ENCODE measurements at places on chromosomes 2 and 18.

GRCh38 chr2:24731923-24732322 lies 61.3 kb downstream of the PTRHD1 start:
- DNase-seq = no peak

DNA sequence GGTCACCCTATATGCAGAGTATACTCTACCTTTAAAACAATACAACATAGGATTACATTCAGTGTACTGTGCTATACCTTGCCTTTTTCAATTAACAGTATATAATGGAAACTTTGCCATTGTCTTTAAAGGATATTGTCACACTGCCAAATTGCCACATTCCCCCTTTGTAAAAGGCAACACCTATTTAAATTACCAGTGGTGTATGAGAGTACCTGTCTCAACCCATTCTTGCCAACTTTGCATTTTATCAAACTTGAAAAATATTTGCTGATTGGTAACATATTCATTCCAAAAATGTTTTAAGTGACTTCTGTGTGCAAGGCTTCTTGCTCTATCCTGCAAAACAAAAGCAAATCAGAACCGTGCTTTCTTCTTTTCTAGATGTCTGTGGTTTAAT lies 92.9 kb downstream of the FMNL2 start:
- no peak for DNase-seq

DNA sequence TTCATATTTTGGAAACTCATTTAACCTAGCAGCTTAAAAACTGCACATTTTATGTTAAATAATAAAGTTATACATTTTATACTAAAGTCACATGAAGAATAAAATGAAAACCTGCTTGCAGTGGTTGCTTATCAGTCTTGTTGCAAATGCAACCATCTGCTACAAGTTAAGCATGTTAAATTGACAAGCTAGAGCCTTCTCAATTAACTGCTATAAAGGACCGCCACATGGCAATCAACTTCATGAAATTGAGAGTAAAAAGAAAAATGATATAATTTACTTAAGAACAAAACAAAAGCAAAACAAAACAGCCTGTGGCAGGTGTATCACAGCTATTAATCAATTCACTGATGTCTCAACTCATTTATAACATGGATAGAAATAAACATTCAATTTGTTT lies 78.7 kb downstream of the RTTN start:
- no peak for DNase-seq

GRCh38 chr2:63434024-63435001 lies 154.0 kb downstream of the WDPCP start:
- DNase-seq = no peak

DNA sequence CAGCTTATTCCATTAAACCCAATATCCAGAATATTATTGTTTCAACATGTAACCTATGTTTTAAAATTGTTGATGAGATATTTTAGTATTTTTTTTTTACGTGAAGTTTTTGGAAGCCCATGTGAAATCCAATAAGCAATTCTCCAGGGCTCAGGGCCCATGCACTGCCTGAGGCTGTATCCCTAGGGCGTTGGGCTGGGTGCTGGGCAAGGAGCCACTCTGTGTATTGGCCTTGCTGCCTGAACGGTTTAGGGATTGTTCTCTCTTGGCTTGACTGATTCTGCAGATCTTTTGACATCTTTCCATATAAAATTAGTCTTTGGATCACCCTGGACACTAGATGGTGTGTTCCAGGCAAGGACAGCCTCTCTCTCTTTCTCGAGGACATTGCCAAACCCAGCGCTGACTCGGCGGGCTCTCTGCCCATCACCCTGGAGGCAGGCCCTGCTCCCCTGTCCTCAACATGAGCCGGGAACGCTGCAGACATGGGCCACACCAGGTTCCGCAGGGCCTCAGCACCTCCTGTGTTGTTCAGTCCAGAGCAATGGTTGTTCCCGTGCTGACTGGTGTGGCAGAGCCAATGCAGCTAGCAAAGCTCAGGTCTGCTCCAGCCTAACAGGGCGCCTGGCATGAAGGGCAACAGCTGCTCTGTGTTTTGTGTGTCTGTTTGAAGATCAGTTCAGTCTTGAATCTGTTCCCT lies 163.0 kb downstream of the SEPTIN10 start:
- no peak for DNase-seq

GRCh38 chr2:73838889-73839534 lies 10.3 kb downstream of the STAMBP start:
- no peak for DNase-seq

DNA sequence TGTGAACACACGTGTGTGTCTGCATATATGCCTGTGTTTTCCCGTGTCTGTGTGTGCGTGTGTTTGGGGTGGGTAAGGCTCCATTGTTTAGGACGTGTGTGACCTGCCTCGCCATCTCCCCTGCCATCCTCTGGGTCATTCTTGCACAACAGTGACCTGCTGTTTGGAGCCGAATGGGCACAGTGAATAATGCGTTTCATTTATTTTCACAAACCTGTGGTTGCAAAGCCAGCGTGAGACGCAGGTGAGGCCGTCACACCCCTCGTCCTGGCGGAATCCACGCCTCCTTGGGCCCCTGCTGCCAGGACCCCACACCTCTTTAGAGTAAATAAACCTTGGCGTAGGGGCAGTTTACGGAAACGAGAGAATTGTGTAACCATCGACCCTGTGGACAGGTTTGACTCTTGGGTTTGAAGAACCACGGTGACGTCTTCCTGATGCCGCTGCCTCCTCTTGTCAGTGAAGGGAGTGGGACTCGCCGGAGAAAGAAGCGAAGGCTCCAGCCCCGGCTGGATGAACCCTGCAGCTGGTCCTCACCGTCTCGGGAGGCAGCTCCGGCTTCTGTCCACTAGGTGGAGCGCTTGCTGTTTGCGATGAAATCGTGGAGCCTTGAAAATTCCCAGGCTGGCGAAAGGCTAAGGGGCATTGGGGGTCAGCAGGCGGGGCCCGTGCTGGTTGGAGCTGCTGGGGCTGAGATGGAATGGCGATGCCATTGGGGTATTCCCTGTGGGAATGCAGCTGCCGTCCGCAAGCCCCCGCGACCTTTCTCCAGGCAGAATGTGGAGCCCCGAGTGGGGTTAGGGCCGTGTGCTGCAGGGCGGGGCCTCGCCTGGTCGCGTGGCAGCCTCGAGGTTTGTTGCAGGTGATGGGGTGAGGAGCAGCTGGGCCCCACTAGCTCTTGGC lies 81.1 kb downstream of the RTP5 start:
- DNase-seq = peak; percentile 39

DNA sequence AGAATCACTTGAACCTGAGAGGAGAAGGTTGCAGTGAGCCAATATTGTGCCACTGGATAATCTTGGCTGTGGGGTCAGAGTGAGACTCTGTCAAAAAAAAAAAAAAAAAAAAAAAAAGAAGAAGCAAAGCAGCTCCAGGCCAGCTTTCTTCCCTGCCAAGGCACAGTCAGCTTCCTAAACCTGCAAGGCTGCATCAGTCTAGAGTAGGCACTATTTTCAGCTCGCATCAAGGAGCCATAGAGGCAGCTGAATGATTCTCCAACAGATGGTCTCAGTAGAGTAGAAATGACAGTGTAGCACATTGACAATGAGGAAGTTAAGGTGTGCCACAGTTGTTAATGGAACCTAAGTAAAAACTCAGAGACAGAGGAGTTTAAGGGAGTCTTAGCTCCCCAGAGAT lies 35.6 kb downstream of the BMP10 start:
- no peak for DNase-seq

GRCh38 chr18:79941473-79942119 lies 9.9 kb downstream of the SLC66A2 start:
- DNase-seq = no peak

DNA sequence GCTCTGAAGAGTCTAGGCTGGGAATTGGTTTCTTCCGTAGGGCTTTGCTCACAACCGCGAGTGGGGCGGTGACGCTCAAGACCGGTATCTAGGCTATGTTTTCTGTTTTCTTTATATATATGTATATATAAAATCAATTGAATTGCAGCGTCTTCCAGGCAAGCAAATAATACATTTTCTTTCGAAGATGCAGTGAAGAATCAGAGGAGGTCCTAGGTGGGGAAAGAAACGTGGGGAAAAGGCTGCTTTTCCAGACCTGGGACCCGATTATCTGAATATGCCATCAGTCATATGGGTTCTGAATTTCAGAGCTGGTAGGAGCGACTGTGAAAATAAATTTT lies 714 bp upstream of the SCN9A start:
- no peak for DNase-seq

DNA sequence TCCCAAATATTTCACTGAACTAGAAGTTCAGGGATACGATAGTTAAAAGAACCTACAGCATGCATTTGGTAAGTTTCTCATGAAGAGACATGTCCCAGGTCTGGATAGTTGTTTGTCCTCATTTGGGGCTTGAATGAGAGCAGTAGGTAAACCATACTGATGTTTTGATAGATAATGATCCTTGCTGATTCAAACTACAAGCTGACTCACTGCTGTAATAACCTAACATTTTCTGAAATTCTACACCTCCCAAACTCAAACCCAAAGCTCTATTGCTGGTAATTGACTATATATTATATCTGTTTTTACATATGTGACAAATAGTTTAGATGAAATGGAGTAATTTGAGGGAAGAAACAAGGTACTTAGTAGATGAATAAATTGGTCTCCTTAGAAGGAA lies 154.1 kb upstream of the BOD1L2 start:
- DNase-seq = no peak

DNA sequence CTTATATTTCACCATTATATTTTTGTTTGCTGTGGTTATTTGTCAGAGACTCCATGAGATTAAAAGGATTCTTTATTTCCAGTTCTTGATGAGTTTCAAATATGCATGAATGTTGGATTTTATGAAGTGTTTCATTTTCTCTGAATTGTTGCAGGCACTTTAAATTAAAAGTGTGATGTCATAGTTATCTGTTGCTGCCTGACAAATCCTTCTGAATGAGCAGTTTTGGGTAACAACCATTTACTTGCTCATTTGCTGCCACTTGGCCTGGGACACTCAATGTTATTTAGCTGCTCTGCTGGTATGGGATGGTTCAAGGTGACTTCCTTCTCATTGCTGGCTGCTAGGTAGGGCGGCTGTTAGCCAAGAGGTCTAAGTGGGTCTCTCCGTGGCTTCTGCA lies 173.5 kb downstream of the LPIN1 start:
- DNase-seq = no peak

GRCh38 chr2:48175254-48175653 lies 269.0 kb upstream of the FBXO11 start:
- no peak for DNase-seq

DNA sequence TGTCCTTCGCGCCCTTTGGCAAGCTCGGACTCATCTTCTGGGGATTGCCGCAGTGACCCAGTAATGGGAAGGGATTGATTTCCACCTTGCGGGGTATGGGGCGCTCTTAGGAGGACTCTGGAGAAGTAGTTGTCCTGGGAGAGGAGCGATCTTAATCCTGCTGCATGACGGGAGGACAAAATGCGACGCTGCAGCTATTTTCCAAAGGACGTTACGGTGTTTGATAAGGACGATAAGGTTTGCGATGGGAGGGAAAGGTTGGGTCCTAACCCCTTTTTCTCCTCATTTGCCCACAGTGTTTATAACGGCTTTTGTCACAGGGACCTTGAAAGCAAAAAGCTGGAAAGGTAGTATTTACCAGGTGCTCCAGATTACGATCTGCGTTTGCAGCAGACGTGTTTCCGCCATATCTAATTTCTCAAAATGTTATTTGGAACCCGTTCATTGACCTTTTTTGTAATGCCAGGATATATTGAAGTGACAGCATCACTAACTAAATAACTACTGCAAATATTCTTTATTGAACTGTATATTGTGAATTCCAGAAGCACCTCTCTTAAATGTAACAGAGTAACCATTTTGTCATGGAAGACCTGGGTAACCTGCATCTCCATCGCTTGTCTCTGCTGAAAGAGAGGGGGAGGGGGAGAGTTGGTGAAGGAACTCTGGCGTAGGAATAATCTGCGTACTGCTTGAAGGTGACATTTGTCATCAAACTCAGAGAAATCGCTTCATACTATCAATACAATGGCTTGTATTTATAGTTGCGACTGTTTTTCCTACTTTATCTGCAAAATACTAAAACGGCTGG lies 590 bp downstream of the MDH1 start:
- no peak for DNase-seq

DNA sequence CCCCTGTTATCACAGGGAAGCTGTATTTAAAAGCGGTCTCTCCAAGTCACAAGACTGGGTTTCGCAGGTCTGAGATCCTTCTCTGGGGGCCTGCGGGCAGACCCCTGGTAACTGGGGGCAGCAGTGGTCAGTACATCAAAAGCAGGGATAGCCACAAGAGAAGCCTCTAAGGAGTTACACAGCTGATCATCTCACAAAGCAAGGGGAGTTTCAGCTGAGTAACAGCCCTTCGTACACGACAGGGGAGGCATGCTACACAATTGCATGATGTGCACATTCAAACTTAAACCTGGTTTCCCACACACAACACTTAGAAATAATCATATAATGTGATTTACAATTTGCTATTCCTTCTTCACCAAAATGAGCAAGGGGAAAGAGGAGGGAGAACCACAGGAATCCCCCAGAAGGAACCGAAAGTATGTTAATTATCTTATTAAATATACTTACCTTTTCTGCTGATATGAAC lies 87.5 kb downstream of the TMEM131 start:
- DNase-seq = no peak

GRCh38 chr18:30999186-30999585 lies 43.4 kb downstream of the DSC3 start:
- DNase-seq = no peak

- no peak for DNase-seq
Measured at GRCh38 chr2:53987336-53987921, 16.6 kb upstream of the PSME4 start.

DNA sequence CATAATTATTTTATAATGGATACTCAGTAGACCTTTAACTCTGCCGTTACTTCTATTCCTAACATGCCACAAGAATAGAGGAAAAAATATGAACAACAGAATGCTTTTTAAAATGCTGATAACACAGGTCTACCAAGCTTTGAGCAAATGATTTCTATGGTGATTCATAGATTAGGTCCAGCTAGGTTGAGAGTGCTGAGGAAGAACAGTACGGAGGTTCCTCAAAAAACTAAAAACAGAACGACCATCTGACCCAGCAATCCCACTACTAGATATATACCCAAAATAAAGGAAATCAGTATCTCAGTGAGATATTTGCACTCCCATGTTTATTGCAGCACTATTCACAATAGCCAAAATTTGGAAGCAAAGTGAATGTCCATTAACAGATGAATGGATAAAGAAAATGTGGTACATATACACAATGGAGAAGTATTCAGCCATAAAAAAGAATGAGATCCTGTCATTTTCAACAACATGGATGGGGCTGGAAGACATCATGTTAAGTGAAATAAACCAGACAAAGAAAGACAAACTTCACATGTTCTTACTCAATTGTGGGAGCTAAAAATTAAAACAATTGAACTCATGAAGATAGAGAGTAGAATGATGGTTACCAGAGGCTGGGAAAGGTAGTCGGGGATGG lies 111.6 kb upstream of the SERTAD2 start:
- DNase-seq = no peak

GRCh38 chr2:12428786-12429185 lies 287.9 kb upstream of the TRIB2 start:
- DNase-seq = no peak

- DNase-seq = no peak
Measured at GRCh38 chr2:151381266-151381665, 23.9 kb downstream of the TNFAIP6 start.

DNA sequence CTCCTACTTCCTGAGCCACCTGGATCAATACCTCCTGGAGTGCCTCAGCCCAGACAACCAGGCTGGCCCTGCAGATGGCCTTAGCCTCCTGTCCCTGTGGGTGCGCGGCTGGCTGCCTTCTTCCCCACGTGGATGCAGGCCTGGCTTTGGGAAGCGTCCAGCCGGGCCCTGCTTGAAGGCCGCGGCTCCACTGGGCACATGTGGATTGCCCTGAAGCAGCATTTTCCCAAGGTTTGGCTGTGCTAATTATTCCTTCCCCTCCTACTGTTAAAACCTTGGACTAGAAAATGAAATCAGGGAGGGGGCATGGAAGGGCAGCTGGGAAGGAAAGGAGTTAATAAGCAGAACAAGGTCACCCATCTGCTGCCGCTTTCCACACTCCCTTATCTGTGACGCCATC lies 143.0 kb upstream of the GATA6 start:
- DNase-seq = no peak

Measured in stimulated activated CD8-positive, alpha-beta memory T cell treated with anti-CD3 and anti-CD28 coated beads, Interleukin-7, amount 100 ng/mL, for 1 hour (primary cell).